ENCODE measurements at places on chromosomes 12 and 14. TPM values are rescaled to one million over a fixed set of nuclear protein-coding genes. Genes with fewer than 3 reads are reported as not detected.

Gene CLEC9A
- total RNA-seq, result not detected

Gene CDKN3
- 4.4 TPM for total RNA-seq

Gene FAM186B
- total RNA-seq, result 0.66 TPM

Gene RTL1
- total RNA-seq, result not detected

Gene GPRC5D
- not detected for total RNA-seq

Data from subcutaneous adipose tissue (tissue), 4 donors.